ENCODE measurements at places on chromosomes 5 and 9.

DNA sequence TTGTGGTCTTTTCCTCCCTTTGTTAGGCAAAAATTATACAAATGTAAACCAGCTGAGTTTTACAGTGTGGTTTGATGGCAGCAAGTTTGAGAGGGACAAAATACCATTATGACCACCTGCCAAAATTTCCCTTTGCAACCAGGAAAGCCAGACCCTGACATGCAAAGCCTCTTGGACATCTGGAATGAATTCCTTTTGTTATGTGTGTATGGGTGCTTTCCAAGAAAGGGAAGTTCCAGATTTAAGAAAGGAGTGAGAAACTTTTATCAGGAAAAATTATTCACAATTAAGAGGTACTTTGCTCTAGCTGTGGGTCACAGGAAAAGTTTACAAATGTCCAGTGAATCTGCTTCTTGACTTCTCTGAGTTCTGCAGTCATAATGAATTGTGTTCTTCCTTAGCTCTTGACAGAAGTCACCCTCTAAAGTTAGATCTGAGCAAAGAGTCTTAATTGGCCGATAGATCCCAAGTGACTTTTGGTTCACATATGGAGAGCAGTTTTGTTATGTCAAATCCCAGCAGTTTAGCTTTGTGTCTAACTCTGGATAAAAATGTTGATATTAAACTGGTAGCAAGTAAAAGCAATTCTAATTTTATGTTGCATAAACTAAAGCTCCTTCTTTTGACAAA is 295.9 kb upstream of the ZNF608 start:
- no peak for DNase-seq

DNA sequence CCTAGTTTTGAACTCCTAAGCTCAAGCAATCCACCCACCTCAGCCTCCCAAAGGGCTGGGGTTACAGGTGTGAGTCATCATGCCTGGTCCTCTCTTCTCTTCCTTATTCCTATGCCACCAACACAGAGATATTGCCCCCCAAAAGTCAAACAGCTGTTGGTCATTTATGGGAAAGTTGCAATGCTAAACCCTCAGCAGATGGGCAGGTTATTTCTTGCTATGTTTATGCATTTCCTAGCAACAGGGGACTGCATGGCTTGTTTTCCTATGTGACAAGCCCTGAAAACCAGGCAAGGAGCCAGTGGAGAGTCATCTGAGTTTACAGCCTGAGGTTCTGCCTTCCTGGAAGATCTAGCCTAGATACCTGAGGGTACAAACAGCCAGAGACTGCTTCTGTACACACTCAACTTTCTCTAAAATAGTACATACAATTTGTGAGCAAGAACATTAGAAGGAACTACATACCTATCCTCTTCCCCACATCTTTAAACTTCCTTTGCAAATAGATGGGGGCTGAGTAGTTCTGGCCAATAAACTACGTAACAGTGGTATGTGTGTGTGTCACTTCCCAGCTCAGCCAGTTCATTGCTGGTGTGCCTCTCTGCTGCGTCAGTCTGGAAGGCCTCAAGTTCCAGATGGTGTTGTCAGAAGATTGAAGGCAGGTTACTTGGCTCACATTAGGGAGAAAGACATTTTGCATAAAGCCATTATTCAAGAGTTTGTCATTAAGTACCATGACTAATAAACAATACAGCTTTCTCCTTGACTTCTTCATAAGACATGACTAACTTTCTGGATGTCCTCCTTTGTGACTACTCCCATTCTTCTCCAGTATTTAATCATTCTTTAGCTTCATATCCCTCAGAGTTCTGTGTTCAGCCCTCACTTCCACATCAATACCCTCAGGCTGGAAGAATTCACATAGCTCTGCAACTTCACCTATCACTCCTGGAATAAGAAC is 65.3 kb downstream of the CSNK1A1 start:
- DNase-seq = no peak

DNA sequence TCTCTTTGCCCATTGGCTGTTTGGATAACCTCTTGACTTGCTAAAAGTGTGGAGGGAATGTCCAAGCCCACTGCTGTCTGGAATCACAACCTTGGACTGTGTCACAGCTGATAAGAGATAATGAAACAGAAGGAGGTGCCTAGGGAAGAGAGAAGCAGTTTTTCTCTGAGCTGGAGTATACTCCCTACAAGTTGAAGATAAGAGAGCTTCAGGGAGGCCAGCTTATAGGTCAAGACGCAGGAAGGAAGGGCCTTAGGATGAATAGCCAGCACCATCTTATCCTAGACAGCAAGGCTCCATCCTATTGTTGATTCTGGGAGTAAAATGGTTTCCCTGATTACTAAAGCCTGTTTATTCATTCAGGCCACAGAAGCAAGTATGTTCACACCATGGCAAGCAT is 244.7 kb downstream of the NPR3 start:
- no peak for DNase-seq

GRCh38 chr5:180647465-180647864 is 1.9 kb downstream of the FLT4 start:
- peak; percentile 81 for DNase-seq

- DNase-seq = no peak
Observed at GRCh38 chr5:68381060-68381459, 165.5 kb downstream of the PIK3R1 start.

DNA sequence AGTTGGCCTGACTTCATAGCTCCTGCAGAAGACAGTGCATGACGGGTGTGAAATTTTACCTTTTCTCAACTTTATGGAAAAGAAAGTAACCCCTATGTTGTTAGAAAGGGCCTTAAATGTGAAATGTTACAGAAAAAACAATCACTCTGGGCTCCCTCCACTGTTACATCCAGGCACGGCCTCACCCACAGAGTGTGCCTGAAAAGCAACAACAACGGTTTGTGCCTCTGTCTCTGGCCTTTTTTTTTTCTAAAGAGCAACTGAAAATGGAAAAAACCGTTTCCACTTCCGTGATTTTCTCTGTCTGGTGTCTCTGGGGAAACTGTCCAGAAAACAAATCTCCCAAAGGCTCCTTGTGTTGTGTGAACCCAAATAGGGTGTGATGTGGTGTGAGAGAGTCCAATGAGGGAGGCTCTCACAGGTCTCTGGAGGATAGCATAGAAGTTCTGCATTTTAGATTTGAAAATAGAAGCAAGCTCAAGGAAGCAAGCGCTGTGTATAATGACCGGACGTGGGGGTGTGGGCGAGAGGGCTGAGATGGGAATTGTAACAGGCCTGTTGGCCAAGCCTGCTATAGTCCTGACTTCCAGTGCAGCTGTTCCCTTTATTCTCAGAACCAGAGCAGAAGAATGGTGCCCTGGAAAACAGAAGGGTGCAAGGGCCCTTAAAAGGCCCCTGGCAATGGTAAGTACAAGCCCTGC is 221.8 kb upstream of the TUT7 start:
- DNase-seq = no peak

GRCh38 chr5:21013237-21013636 is 1025.2 kb upstream of the CDH18 start:
- no peak for DNase-seq

DNA sequence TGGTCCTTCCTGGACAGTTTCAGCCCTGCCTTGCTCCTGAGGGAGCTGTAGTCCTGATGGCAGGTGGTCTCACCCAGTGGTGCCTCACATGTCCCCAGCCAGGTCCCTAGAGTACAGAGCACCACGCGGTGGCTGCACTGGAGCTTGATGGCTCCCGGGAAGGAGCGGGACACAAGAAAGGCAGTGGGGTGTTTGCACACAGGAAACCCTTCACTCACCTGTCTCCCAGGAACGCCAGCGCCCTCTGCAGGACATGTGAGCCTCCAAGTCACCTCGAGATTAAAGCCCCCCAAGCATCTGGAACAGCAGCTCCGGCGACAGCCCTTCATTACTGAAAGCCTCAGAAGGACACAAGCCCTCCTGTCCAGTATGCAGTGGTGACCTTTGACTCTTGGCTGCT is 19.9 kb upstream of the TMEM250 start:
- no peak for DNase-seq

- no peak for DNase-seq
Observed at GRCh38 chr9:100294341-100294740, 58.4 kb downstream of the TEX10 start.

- no peak for DNase-seq
Observed at GRCh38 chr9:37405350-37405749, 17.1 kb upstream of the GRHPR start.

DNA sequence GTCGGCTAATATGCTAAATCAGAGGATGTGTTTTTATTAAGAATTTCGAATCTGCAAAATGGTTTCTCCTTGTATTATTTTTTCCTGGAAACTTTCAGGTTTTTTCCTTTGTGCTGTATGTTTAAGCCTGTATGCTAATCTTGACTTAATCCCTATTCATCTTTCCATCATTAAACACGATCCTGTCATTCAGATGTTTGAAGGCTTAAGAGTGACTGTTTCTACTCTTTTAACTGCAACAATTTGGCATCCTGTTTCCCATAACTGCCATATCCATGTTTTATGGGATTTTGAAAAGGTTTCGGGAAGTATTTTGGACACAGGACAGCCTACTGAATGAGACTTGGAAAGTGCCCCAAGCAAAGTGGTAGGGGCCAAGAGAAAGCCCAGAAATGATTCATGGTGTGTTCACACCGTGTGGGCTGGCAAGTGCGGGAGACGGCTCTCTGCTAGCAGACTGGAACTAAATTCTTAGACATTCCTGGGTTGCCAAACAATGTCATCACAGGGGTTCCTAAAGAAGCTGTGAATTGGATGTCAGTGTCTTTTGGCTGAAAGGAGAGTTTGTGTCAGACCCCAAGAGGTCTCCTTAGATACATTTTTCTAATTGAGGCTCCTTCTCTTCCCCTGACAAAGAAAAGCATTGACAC is 125.4 kb upstream of the ADAMTS16 start:
- no peak for DNase-seq

DNA sequence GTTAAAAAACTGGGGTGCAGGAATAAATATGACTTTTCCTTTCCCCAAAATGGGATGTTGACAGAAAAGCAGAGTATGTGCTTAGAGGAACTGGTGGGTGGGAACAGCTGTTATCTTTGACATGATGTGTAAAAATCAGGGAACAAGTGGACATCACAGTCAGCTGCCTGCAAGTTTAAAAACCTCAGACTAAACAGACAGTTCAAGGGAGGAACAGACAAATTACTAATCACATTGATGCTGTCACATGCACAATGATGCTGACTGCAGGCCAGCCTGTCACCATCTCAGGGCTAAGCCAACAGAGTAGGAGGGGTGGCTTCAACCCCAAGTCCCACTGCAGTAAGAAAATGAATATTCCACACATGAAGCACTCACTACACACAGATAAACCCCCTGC is 38.2 kb upstream of the UBAP2 start:
- no peak for DNase-seq

DNA sequence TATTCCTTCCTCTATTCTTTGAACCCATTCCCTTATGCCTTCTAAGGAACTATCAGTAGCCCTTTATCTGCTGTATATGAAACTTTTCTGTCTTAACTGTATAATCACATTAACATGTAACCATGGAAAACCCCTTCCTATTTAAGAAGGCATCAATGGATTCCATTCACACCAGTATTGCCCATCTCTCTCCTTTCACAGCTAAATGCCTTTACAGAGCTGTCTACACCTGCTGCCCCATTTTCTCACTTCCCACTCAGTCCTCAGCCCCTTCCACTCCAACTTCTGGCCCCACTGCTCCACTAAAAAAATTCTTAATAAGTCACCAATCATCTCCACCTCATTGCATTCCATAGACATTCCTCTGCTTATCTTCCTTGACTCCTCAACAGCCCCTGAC is 50.8 kb downstream of the SEC61B start:
- DNase-seq = no peak

GRCh38 chr9:115456515-115456914 is 338.6 kb upstream of the TNC start:
- DNase-seq = no peak

- DNase-seq = no peak
Observed at GRCh38 chr5:83378624-83379289, 92.8 kb upstream of the VCAN start.

DNA sequence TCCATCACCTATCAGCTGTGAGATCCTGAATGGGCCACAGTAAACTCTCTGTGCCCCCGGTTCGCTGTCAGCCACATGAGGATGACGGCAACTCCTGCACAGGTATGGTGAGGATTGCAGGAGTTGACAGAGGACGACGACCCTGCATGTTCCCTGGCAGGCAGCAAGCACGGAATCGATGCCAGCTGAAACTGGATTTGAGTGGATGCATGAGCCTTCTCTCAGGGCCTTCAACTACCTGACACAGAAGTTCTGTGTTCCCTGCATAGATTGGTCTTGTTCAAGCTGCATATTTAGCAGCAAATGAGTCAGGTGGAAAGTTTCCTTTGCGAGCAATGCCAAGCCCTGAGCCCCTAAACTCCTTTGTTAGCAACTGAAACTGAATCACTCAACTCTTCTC is 69.6 kb upstream of the PTCH1 start:
- DNase-seq = no peak

DNA sequence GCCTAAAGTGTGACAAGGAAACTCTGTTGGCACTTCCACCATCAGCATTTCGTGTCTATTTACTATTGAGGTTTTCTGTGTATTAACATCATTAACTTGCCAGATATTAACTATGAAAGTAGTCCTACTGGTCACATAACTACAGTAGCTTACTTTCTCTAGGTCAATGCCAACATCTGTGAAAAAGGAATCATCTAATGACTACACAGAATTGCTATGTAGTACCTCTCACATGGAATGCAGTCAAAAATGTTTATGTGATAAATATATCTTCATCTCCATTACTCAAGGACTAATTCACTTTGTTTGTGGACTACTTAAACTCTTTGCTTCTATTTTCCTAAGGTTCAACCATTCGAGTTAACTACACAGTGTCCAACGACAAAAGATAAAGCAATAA is 2.1 kb downstream of the SCAI start:
- no peak for DNase-seq

DNA sequence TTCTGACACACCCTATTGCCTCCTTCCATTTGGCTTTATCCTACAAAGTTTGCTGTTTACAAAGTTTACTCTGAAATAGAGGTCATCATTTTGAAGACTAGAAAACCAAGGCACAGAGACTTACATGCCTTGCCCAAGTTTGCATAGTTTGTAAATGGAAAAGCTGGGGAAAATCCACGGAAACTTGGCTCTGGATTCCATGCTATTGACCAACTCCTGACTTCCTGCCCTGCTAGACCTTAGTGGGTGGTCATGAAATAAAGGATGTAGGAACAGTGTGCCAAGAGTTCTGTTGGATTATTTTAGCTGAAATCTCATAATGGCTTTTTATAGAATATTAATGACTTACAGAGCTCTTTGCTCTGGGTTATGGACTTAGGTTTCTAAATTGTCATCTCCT is 69.5 kb downstream of the GRIA1 start:
- no peak for DNase-seq

- no peak for DNase-seq
Observed at GRCh38 chr5:82352146-82352791, 74.1 kb upstream of the RPS23 start.
